RPMI7951 (cell line): ENCODE measurements at places on chromosomes 7 and 10. TPM values are rescaled to one million over a fixed set of nuclear protein-coding genes. Genes with fewer than 3 reads are reported as not detected.

Gene PDE1C
- total RNA-seq = 17.5 and 19.1 TPM in 2 replicates

- DNase-seq = no peak
Observed at GRCh38 chr7:157613575-157614322, 276.9 kb downstream of the DNAJB6 start.

DNA sequence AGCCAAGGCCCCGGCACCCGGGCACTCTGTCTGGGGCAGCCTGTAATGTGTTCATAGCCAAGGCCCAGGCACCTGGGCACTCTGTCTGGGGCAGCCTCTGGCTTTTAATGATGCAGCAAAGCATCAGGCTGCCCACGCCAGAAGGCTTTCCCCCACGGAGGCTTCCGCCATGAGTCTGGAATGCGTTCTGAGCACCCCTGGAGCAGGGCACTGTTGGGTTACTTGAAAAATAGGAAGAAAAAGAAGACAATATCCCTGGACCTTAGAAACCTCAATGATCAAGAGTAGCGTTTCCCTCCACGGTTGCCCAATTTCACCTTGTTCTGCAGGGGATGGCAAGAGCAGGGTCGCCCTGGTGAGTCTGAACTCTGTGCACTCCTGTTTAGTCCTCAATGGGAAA is 565.0 kb downstream of the PTPRN2 start:
- DNase-seq = no peak

DNA sequence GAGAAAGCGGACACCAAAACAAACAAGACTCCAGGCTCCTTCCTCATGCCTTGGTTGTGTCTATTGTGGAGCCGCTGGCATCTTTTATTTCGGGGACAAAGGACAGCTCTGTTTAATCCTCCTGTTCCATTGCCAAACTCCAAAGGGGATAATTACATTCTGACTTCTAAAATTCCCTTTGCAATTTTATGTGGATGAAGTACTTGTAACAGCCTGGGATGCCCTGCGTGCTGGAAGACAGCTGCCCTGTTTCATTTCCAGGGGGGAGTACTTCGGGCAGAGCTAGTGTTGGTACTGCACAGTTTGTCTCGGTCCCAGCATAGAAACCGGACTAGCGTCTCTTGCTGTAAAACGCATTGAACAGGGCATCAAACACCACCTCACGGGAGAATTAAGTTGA is 90.9 kb downstream of the BAMBI start:
- DNase-seq = peak; percentile 27
